Right renal cortex interstitium (tissue), 3 donors: ENCODE measurements at places on chromosomes 11 and 22. TPM values are rescaled to one million over a fixed set of nuclear protein-coding genes. Genes with fewer than 3 reads are reported as not detected.

DNA sequence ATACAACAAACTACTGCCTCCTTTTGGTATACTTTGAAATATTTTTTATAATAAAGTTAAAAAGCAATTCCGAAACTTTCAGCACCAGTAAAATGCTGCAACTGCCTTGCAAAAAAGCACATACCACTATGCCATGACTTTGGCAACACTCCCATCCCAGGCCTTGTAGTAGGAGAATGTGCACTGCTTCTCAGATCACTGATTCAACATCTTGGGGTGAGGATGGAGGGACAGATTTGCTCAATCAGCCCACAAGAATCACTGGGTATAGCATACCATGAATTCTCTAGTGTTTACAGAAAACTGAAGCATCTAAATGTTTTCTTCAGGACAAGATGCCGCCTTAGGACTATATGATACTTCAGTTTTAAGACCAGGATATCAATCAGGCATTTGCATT is 14.9 kb downstream of the EIF4ENIF1 start:
- no peak for DNase-seq

GRCh38 chr11:47378010-47378835 is at the start of gene SPI1:
SPI1 (minus strand) TSS chr11:47378547; CDS start chr11:47378353, 194 bp downstream.
- no peak for DNase-seq

GRCh38 chr11:64313491-64314145 is 3.7 kb downstream of the TRMT112 start:
- DNase-seq: no peak

GRCh38 chr11:69008737-69009440 is 4.2 kb downstream of the MRGPRF start:
- no peak for DNase-seq

Gene LRRC10B
- polyA plus RNA-seq: 0.95 TPM

Gene THY1
- 98.9 TPM for polyA plus RNA-seq
